ENCODE measurements at places on chromosomes 3 and 15.

DNA sequence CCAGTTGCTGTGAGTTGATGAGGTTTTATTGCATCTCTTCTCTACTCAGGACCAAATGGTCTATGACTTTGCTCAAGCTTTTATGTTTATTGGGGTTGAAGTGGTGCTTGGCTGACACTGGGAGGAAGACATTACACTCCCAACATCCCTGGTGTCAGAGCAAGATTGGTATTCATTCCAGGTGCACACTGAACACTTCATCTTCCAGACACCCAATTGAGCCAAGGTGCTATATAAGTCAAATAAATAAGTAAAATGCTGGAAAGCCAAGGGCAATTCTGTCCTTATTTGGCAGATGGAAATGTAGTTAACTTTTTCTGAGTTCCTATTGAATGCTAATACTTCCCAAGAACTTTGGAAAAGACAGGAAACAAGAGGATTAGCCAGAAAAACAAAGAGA, 53.2 kb upstream of the CDV3 start:
- no peak for DNase-seq

DNA sequence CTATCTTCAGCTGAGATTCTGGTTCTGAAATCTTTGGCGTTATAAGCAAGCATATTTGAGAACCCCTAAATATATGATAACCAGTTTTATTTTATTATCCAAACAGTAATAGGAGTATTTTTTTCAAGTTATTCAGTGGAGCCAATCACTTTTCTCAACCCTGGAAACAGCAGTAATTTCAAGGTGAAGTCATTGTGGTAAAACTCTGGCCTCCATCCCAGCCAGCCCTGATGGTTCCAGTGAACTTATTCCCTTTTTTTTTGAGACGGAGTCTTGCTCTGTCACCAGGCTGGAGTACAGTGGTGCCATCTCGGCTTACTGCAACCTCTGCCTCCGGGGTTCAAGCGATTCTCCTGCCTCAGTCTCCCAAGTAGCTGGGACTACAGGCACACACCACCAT, 545.4 kb upstream of the IL12A start:
- no peak for DNase-seq

DNA sequence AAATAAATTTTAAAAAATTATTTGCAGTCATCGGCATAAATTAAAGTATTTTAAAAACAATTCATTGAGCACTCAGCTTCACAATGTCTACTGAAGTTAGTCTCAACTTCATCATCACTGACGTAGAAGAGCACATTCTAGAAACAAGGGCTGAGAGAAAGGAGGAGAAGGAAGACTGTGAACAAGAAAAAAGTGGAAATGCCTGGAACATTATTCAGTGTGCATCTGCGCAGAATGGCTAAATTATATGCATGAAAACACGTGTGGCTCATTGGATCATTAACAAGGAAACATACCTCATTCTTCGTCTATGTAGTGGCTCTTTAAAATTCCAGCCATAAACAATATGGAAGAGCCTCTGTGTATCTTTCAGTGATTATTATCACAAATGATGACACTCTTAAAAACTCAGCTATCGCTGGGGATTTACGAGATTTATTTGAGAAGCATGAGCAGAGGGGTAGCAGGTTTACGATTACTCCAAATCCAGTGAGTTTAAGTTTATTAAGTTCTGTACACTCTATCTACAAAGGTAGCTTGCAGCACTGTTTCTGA, 404.2 kb upstream of the CDIN1 start:
- DNase-seq: no peak

DNA sequence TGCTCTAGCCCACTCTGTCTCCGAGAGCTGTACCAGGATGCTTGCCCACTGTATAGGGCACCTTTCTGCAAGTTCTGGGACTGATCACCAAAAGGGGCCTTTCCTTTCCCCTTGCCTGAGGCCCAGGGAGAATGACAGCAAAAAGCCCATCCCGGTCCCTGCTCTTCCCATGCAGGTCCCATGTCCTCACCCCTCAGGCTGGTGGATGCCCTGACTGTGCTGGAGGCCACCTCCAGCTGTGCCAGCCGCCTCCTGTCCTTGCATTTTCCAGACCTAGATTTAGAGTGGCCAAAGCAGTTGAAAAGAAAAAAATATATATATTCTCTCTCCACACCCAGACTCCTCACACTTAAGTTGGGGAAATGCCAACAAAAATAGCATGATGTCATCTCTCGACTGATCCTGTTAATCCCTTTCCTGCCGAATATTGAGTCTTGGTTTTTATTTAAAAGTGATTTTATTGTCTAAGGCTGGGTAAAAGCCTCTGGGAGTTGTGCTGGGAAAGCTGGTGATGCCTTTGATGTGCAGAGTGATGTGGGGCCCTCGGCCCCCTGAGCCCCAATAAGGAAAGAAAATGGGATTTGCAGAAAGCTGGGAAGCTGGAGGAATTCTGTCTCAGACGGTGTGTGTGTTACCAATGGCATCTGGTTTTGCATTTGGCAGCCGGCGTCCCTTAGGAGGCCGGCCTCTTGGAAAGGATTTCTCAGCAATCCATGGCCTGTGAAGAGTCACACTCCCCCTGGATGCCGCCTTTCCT, 29.3 kb upstream of the TPM1 start:
- DNase-seq: peak; percentile 86

DNA sequence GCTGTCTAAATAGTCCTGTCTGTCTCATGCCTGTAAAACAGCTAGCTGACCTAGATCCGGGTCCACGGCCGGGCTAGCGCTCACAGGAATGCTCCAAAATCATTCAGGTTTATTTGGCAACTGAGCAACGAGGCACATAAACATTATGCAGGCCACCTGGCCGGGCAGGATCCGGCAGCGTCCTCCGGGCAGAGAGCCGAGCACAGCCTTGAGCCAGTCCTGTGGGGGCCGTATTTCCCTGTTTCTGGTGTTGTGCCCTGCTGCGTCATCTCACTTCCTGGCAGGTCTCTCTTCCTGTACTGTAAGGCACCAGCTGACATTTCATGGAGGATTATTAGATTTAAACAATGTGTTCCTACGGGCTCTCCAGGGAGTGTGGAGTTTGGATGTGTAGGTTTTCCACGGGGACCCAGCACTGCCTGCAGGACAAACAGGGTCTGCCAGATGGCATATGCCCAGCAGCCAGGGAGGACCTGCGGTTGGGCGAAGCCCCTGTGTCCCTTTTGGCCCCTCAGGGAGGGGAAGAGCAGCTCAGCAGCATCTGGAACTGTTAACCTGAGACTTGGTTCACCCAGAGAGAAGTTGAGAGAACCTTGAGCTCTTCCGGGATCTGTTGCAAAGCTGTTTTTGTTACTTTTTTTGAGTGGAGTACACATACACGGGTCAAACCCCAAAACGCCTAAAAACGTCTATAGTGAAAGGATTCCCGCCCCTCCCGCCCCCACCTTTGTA, 16.6 kb upstream of the LRRK1 start:
- DNase-seq: peak; percentile 90

- no peak for DNase-seq
These were observed 53.6 kb upstream of the THRB start for GRCh38 chr3:24548278-24548677.

DNA sequence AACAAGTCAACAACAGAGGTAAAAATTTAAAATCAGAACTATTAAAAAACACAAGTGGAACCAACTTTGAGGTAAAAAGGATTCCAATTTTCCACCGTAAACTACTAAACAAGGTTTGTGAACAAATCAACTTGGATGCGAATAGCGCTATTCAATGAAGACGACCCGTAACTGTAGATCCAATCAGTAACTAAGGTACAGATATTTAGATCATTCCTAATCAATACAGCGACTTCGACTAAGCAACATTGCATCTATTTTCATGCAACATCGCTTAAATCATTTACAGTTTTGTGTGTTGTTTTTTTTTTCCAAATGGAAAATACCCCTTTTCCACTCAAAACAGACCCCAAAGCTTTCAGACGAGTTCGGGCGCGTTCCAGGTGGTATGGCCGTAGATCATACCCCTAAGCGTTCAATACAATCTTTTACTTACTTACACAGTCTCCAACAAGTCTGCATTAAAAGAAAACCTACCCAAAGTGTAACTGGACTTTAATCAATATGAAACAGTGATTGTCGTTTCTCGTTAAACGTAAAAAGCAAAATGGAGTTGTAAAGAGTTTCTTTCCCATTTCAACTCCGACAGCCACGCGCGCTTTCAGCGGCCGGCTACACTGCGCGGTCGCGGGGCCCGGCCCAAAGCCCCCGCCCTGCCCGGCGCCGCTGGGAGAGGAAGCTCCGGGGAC, 786 bp downstream of the RHOA start:
- peak; percentile 50 for DNase-seq

- no peak for DNase-seq
These were observed 25.7 kb upstream of the XXYLT1 start for GRCh38 chr3:195296662-195297061.

GRCh38 chr3:180352261-180352660, 249.7 kb upstream of the TTC14 start:
- DNase-seq: no peak

- DNase-seq: no peak
These were observed 19.7 kb downstream of the CEMIP start for GRCh38 chr15:80798911-80799310.

DNA sequence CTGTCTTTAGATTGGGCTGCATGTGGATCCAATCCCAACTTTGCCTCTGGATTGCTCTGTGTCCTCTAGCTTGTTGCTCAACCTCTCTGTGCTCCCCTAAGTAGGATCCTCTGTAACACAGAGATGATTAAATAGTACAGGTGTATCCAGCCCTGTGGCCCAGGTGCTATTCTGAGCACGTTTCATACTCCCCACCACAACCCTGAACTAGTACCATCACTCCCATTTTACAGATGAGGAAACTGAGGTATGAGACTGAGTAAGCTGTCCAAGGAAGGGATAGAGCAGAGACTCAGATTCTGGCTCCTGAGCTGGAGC, 7.2 kb downstream of the ISG20 start:
- DNase-seq: no peak

GRCh38 chr3:151002003-151002981, 29.8 kb upstream of the CLRN1 start:
- DNase-seq: no peak

DNA sequence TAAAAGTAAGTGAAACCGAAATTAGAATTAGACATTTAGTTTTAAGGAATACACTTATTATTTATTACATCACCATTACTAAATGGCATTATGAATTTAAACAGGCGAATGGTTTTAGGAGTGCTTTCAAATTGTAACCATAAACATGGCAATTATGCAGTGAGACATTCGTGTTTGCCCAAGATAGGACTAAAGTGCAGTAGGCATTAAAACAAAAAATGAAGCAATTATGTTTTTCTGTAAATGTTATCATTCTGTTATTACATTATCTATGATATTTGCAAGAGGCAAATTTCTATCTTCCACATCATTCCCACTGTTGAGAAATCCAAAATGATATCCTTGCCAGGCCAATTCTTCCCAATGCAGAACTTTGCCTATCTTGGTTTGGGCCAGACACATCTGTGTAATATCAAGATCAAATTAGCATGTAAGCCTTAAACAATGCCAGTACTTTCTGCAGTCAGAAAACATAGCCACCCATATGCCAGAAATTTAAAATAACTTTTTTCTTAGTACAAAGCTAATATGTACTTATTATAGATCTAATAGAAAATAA, 156.9 kb downstream of the ATP8B4 start:
- DNase-seq: no peak

GRCh38 chr3:115486880-115487279, 136.4 kb upstream of the GAP43 start:
- no peak for DNase-seq

DNA sequence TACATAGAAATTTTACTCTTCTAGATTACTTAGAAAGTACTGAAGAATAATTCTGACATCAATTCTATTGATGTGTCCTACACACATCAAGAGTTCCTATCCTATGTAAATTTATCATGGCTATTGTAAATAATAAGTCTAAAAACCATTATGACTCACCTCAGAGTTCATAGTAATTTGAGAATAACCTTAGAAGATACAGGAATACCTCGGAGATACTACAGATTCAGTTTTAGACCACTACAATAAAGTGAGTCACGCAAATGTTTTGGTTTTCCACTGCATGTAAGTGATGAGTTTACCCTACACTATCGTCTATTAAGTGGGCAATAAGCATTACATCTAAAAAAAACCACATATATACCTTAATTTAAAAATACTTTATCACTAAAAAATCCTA, 74.8 kb downstream of the NR1I2 start:
- DNase-seq: no peak

DNA sequence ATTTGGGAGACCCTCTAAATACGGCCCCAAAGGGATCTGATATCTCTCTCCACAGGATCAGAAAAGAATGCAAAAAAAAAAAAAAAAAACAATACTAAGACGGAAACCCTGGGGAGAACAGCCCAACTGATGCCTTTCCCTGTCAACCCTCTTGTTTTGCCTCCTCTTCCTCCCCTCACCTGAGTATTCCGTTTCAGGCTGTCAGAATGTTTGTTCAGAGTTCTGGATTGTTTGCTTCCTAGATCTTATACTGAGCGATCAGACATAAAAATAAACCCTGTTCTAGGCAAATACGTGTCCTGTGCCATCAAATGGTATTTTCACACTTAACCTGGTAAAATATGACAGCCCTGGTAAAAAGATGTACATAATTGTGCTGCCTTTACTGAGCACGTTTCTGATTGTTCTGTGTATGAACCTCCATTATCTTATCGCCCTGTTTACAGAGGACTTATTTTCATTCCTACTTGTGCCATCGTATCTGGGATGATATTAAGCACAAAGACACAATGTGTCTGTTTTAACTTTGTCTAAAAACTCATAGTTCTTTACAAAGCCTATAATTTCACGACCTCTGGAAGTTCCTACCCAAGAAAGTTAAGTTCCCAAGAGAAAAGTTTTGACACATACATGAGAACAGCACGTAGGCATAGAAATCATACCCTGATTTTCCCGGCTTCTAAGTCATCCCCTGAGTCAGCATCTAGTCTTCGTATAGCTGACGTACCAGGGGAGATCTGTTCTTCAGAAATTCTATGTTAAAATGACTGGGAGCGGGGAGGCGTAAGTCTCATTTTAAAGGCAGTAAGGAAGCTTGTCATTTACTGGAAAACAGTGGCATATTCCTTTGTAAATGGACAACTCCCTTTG, 856 bp downstream of the ZBTB38 start:
- peak; percentile 77 for DNase-seq

GRCh38 chr3:138593488-138594149, 441 bp downstream of the CEP70 start:
- DNase-seq: no peak

DNA sequence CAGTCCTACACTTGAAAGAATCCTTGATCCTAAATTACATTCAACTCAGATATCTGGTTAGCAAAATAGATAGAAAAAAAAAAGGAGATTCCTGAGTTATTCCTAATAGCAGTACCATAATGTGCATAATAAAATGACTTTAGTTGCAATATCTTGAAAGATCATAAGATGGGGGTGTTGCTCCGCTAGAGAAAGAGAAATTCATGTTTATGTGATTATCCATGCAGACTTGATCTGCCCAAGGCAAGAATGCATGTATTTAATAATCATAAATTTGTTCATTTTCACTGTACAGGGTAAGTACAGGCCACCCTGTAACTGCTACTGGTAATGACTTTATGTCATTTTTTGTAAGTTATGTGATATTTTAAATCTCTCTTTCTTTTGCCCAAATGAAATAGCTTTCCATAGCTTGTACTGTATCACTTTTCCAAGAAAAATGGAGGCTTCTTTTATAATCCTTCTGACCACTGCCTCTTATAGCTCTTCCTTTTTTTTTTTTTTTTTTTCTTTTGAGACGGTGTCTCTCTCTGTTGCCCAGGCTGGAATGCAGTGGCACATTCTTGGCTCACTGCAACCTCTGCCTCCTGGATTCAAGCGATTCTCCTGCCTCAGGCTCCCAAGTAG, 84.6 kb downstream of the HCN4 start:
- peak; percentile 35 for DNase-seq

Measured in endothelial cell of umbilical vein (primary cell).